ENCODE measurements at places on chromosomes 12 and 14.

DNA sequence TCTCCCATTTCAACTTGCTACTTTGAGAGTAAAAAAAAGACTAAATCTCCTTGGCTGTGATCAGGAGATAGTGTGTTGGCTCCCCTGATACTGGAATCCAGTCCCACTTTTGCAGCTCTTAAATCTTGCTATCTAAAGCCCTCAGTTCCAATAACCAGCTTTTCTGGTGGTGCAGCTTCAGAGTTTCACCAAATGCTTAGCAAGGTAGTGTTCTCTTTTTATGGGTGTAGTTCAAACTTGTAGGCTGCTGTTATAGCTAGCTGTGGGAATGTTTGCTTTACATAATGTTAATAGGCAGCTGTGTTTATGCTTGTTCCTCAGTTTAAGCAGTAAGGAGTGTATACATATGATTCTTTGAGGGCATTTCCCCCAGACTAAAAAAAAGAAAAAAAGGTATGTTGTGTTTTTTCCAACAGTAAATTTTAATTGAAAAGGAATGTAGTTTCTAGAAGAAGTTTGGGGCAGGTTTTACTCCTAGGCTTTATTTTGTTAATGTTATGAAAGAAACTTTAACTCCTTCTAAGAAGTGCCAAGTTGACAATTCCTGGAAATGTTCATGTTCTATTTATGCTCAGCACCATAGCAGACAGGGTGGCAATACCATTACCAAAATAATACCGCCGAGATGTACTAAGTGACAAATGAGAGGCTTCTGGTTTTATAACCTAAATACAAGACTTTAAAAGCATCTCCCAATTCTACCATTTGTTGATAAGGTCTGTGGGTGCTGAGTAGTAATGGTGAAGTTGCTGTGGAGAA, 12.1 kb downstream of the CRADD start:
- DNase-seq = no peak

DNA sequence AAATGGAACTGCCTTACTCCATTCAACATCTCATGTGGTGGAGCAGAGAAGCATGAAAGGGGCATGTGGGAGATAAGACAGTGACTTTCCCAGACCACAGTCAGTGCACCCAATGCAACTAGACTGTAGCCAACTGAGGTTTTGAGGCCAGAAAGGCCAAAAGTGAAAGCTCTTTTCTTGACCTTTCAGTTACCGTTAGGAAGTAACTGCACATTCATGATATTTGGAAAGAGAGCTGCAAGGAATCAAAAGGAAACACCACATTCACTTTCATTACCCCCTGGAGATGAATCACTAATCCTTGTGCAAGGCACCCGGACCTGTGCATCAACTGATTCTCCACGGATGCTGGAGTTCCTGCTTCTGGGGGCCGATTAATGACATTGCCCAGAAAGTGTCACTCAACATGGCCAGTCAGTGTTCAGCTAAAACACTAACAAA, 72.9 kb upstream of the ELK3 start:
- DNase-seq = no peak

- no peak for DNase-seq
Measured at GRCh38 chr14:54610051-54610977, 43.4 kb downstream of the SAMD4A start.

DNA sequence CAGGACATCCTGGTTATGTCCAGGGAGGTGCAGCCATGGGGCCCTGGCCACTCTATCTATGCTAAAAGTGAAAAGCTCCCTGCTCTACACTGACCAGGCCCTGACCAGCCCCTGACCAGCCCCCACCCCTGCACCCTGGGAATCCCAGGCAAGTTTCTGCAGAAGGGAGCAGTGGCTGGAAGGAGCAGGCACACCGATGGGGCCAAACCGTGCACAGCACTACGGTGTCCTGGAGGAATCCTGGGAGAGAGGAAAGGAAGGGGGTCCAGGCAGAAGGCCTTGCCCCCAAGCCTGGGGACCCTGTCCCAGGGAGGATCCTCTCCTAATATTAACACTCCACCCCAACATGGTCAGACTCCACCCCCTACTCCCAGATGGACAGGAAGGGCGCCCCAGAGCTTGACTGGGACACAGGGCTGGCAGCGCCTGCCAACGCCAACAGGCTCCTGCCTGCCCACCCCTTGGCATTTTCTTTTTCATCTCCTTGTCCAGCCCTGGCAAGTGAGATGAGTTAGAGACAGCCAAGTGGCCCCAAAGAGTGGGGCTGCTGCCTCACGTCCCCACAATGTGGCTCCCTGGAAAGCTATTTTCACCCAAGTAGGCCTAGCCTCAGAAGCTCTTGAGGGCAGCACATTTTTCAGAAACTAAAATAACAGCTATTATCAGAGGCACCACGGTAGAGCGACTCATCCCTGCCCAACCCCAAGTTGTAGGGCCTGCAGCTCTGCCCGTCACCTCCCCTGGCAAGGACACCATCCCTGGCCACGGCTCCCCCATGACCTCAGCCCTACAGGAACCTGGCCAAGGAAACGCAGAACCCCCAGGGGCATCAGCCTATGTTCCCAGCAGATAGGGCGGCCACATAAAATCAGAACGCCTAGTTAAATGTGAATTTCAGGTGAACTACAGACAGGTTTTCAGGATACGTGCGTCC, 82.6 kb downstream of the SCARB1 start:
- DNase-seq = no peak

- DNase-seq = no peak
Measured at GRCh38 chr14:24247422-24247821, 5.0 kb upstream of the TINF2 start.

DNA sequence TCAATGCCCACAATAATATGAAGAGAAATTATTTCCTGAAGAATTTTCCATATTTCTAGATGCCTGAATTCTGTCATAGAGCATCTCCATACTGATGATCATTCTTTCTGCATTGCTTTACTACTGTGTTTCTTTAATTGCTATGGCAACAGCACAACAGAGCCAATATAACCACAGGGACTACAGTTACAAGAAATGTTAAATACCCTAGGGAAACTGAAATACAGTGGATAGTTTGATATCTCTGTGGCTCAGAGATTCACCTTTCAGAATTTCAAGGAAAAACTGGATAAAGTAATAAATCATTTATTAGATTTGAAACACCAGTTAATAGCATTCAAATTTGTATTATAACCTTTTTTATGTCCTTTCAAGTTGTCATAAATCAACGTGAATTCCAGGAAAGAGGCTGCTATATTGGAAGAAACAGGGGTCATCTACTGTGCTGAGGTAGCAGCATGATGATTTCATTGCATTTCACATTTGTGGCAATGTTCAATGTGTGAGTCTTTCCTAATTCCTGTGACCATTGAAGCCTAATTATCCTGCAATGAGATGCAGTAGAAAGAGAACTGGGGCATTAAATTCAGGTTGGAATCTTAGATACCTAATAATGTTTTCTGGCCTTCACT, 267.1 kb downstream of the LRFN5 start:
- no peak for DNase-seq

- DNase-seq = no peak
Measured at GRCh38 chr12:6866163-6866919, 990 bp upstream of the TPI1 start.

Data from stimulated activated CD4-positive, alpha-beta T cell treated with anti-CD3 and anti-CD28 coated beads, TNF-alpha, amount 100 ng/mL, for 1 hour (primary cell).